Breast epithelium (tissue), 4 donors: ENCODE measurements at places on chromosomes 5 and 9. TPM values are rescaled to one million over a fixed set of nuclear protein-coding genes. Genes with fewer than 3 reads are reported as not detected.

NOP16 gene
- 12.4 TPM for total RNA-seq

SLC36A2 gene
- 0.16 TPM for total RNA-seq

GRCh38 chr5:158724521-158725188 is 375.1 kb downstream of the EBF1 start:
- DNase-seq: no peak

- DNase-seq: no peak
Observed at GRCh38 chr9:132077881-132078698, 1.6 kb downstream of the MED27 start.

DNA sequence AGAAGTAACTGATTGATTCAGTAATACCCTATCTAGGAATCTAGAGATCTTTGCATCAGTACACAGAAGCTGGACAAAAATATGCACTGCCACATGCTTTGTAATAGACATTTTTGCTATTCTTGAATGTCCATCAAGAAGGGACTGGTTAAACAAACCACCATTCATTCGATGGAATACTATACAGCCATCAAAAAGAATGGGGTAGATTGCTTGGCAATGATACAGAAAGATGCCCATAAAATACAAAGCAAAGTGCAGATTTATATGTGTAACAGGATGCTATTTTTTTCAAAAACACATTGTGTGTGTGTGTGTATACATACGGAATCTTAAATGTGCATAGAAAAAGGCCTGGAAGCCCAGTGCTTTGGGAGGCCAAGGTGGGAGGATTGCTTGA is 7.6 kb downstream of the TNIP1 start:
- no peak for DNase-seq

ANKRD31 gene
- total RNA-seq: 0.32 TPM

FAM221B gene
- 0.15 TPM for total RNA-seq

GRCh38 chr5:139182528-139183296 is 15.5 kb downstream of the SIL1 start:
- no peak for DNase-seq

GRCh38 chr5:115487756-115488155 is 56.8 kb downstream of the FEM1C start:
- no peak for DNase-seq

LCN9 gene
- not detected for total RNA-seq

SLC25A48 gene
- 6.2 TPM for total RNA-seq

DNA sequence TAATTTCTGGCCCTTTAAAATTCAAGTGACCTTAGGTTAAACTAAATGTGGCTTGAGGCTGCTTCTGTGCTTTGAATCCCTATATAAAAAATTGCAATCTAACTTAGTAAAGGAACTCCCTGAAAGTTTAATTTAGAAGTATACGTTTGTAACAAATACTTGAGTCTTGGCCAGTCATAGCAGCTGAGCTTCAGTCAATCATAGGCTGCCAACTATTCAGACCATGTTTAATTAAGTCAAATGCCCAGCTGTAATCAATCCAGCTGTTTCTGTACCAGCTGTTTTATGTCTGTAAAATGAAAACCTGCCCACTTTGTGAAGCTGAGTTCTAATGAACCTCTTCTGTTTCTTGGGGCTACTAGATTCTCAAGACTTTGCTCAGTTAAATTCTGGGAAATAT is 760.1 kb downstream of the MAT2B start:
- no peak for DNase-seq

APBA1 gene
- 7.8 TPM for total RNA-seq

NUTM2F gene
- total RNA-seq: not detected

DNA sequence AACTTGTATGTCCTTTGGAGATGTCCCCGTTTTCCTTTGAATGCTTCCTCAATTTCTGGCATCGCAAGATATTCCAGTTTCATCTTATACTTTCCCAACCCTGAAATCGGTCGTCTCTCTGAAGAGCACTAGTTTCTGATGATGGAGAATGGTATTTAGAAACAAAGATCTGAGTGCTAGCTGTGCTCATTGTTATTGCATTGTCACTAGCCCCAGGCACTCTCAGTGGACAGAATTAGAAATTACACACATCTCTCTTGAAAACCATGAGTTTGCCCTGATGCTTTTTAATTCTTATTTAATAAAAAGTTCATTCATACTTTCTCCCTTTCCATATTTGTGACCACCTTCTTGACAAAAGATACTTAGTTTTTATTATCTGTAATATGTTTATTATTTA is 67.7 kb downstream of the C9orf152 start:
- no peak for DNase-seq

DNA sequence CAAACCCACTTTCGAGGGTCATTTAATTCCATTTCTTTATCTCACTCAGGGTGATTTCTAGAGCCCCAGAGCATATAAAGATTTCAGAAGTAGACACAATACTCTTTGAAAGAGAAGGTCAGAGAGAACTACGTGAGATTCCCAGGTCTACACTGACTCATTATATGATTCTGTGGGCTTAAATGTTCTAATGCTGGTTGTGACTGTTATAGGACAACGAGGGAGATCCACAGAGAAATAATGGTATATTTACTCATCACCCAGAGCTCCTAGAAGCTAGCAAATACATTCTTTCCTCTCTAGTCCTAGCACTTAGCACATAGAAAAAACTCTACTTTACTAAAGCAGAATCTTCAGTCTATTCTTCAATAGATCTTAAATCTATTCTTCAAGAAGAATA is 39.4 kb upstream of the GRAMD2B start:
- DNase-seq: no peak

DNA sequence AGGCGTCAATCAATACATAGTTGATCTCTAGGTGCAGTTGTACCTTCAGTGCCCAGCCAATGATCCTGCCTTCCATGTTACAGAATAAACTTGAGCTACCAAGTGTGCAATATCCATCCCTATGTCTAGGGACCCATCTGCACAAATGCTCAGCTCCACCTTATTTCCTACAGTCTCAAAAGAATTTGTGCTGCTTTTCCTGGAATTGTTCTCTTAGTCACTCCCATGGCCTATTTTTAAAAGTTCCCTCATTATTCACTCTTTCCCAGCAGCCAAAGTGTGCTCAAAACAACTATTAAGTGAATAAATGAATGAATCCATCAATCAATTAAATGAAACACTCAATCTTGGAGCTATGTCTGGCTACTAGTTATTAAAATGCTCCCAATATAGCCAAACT is 14.7 kb downstream of the LIX1 start:
- no peak for DNase-seq

DNA sequence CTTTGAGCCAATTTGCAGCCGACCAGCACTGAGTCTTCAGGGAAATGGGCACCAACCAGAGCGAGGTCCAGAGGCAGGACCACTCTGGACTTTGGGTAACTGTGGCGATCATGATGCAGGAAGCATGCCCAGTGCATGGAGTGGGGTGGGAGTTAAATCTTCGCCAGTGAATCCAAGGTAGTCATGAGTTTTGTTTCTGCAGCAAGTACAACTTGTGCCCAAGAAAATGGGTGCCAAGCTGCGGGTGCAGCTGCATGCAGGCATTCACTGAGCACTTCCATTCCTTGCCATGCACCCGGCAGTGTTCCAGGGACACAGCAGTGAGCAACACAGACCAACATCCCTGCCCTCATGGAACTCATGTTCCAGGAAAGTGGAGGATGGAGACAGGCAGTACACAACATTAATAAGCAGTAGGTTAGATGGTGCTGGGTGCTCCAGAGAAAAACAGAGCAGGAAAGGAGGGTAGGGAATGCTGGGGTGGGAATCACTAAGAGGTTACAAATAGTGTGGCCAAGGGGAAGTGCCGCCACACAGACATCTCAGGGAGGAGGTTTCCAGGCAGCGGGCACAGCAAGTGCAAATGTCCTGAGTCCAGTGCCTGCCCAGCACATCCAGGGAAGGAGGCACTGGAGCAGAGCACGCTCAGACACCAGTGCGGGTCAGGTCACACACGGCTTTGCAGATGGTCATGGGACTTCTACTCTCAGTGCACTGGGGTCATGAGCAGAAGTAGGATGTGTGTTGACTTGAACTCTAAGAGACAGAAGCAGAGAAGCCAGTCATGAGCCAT is 48.2 kb upstream of the LMX1B start:
- no peak for DNase-seq

- no peak for DNase-seq
Observed at GRCh38 chr9:111350556-111350955, 20.5 kb upstream of the OR2K2 start.

IRX1 gene
- total RNA-seq: 27.8 TPM

DNA sequence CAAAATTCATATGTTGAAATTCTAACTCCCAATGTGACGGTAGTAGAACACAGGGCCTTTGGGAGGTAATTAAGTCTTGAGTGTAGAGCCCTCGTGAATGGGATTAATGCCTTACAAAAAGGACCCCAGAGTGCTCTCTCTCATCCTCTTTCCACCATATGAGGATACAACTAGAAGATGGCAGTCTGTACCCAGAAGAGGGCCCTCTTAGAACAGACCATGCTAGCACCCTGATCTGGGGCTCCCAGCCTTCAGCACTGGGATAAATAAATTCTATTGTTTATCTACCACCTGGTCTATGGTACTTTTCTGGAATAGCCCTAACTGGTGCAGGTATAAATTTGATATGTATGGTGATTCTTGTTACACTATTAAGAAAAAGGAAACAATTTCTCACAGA is 332.3 kb downstream of the BRINP1 start:
- DNase-seq: no peak

TRIM7 gene
- total RNA-seq: 5.2 TPM

GRCh38 chr9:91572044-91572443 is 148.4 kb upstream of the NFIL3 start:
- no peak for DNase-seq
